ENCODE measurements at places on chromosomes 4 and X. TPM values are rescaled to one million over a fixed set of nuclear protein-coding genes. Genes with fewer than 3 reads are reported as not detected.

Gene RAB33A
- not detected for total RNA-seq

Gene ART3
- 1.7 TPM for total RNA-seq

Gene UCP1
- total RNA-seq, result not detected

Gene NOCT
- total RNA-seq, result 11.4 TPM

DNA sequence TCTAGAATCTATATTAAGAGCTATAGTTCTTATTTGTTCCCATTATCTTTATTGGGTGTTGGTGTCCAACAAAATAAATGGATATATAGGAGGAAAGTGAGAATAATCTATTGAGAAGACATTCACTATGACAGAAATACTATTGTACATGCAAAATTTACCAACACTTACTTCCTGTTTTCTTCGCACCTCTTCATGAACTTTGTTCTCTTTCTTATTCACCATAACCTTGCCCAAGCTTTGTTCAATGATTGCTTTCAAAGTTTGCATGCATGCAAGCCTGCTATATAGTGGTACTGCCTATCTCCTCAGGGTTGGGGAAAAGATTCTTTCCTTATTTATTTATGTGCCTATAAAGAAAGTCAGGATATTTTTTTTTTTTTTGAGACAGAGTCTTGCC is 176.4 kb upstream of the JADE1 start:
- DNase-seq, result no peak

DNA sequence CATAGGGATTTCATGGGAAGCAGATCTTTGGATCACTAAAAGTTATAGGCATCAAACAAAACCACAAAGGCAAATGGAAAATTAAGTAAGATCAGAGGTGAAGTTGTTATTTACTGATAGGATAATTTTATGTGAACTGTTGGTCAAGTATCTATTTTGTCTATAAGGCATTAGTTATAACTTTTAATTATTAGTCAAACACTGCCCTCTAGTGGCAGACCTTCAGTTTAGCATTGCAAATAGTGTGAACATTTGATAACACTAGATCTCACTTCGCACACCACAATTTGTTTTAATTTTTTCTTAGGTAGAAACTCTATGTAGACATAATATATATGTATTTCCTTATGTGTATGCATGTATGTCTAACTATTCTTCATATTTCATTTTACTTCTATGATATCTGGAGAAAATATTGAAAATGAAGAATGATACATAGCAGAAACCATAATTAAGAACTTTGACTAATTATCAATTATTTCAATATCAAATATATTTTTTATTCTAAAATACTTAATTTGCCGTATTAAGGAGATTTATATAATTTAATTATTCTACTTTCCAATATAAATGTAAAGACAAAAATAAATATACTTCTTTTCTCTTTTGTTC is 214.5 kb upstream of the TACR3 start:
- DNase-seq, result peak; percentile 16

GRCh38 chr4:3285558-3286334 is 7.1 kb upstream of the RGS12 start:
- DNase-seq, result peak; percentile 7

DNA sequence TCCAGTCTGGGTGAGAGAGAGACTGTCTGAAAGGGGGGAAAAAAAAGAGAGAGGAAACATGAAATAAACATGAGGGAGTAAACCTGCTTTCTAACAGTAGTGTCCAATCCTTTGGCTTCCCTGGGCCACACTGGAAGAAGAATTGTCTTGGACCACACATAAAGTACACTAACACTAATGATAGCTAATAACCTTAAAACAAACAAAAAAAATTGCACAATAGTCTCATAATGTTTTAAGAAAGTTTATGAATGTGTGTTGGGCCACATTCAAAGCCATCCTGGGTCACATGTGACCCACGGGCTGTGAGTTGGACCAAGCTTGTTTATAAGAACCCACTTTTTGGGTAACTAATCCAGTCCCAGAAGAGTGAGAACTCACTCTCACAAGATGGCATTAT is 30.3 kb downstream of the PDS5A start:
- no peak for DNase-seq

DNA sequence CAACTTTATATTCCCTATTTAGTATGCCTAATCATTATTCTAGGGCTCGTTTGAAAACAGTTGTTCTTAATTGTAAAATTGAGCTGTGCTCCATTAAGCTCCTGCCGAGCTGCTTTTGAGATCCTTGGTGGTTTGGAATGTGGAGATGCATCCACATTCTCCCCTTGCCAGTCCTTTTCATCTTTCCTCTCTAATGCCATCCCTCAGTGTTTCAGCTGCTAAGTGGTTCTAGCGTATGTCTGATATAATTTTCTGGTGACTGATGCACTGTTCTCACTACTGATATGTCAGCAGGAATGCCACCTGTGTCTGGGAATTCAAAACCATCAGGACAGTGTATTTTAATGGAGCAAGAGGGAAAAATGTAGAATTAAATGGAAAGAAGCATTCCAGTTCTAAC is 1085.0 kb downstream of the CCSER1 start:
- DNase-seq, result no peak

- no peak for DNase-seq
Measured at GRCh38 chr4:98151145-98151924, 8.1 kb upstream of the STPG2 start.

DNA sequence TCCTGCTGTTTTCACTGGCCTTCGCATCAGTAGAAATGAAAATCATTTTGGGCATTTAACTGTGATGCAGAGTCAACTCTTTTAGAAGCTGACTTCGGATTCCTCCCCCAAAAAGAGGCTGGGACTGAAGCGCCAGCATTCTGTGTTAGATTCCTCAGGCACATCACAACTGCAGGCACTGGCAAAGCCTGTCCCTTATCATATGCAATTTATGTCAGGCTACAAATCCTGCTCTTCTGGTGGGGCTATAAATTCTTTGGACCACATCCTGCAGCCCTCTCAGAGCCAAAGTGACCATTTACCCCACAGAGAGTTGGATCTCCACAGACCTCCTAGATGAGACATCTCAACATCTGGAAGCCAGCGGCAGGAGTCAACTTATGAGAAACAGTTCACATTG is 138.4 kb downstream of the CBR4 start:
- DNase-seq, result no peak
